Spleen (tissue), 13 donors: ENCODE measurements at places on chromosomes 4 and X.
A peak's percentile ranks its signal among the peaks of the same experiment; 100 is the strongest.

DNA sequence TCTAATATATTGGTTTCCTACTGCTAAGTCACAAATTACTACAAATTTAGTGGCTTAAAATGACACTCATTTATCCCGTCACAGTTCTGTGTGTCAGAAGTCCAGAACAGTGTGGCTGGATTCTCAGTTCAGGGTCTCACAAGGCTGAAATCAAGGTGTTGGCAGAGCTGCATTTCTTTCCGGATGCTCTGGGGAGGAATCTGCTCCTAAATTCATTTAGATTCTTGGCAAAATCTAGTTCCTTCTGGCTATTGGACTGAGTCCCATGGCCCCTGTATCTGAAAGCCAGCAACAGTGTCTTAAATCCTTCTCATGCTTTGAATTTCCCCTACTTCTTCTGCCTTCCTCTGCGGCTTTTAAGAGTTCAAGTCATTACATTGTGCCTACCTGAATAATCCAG lies 103.1 kb upstream of the BMP3 start:
- no peak for DNase-seq
- H3K4me1 ChIP-seq, result no peaks in the 10 kb centered on the region
- H3K4me3 ChIP-seq, result no peak overlapping the region
- H3K27ac ChIP-seq, result no peak overlapping the region
- no peaks in the 10 kb centered on the region for H3K36me3 ChIP-seq

DNA sequence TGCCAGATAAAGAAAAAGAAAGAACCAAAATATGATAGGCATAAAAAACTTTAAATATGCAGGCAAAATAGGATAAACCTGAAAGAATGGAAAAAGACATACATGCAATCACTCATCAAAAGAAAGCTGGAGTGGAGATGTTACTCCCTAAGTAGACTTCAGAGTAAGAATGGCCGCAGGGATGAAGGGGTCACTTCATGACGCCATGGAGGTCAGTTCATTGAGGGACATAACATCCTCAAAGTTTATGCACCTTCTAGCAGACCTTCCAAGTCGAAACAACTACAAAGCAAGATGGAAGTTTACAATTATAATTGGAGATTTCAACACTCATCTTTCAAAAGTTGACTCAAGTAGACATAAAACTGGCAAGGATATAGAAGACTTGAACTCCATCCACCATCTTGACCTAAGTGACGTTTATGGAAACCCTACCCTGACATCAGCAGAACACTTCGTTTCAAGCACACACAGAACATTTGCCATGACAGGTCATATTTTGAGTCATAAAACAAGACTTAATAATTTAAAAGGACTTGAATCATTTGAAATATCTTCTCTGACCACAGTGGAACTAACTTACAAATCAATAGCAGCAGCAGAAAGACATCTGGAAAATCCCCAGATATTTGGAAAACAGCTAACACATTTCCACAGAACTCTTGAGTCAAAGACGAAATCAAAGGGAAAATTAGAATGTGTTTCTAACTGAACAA lies 106.0 kb upstream of the LRPAP1 start:
- H3K27ac ChIP-seq, result peak overlapping the region; percentile 85
- DNase-seq, result peak; percentile 15
- H3K4me3 ChIP-seq, result no peak overlapping the region
- peaks cover 12% of the 10 kb centered on the region for H3K27me3 ChIP-seq
- H3K36me3 ChIP-seq, result no peaks in the 10 kb centered on the region

- no peak for DNase-seq
- no peak overlapping the region for H3K27ac ChIP-seq
- no peak overlapping the region for H3K4me3 ChIP-seq
- H3K36me3 ChIP-seq, result no peaks in the 10 kb centered on the region
- no peaks in the 10 kb centered on the region for H3K27me3 ChIP-seq
Measured at GRCh38 chr4:20264688-20265087, 13.0 kb downstream of the SLIT2 start.

DNA sequence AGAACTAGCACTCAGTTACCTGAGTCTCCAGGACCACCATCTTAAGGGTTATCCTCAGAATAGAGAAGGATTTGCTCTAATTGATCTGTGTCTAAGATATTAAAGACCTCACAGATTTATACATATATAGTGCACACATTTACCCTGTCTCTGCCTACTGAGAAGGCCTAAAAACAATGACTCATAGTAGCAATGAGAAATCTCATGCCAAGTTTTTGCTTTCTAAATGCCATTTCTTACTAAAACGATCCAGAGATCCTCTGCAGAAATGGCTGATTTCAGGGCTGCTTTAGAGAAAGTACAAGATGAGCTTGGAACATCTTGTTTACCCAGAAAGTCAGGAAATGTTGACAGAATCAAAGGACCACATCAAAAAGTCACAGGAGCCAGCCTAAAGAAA lies 79.1 kb upstream of the INPP4B start:
- H3K4me1 ChIP-seq, result no peaks in the 10 kb centered on the region
- H3K4me3 ChIP-seq, result no peak overlapping the region
- H3K27me3 ChIP-seq, result no peaks in the 10 kb centered on the region
- H3K27ac ChIP-seq, result no peak overlapping the region

GRCh38 chrX:153761863-153762262 lies 2.2 kb upstream of the PLXNB3 start:
- no peaks in the 10 kb centered on the region for H3K36me3 ChIP-seq
- H3K4me3 ChIP-seq, result no peak overlapping the region
- H3K27ac ChIP-seq, result no peak overlapping the region
- H3K4me1 ChIP-seq, result peaks cover 24% of the 10 kb centered on the region
- DNase-seq, result peak; percentile 50
- no peaks in the 10 kb centered on the region for H3K27me3 ChIP-seq

- peak overlapping the region; percentile 81 for H3K27ac ChIP-seq
- H3K4me3 ChIP-seq, result no peak overlapping the region
- DNase-seq, result peak; percentile 83
- H3K27me3 ChIP-seq, result no peaks in the 10 kb centered on the region
Measured at GRCh38 chrX:118528071-118528737, 32.6 kb downstream of the DOCK11 start.

DNA sequence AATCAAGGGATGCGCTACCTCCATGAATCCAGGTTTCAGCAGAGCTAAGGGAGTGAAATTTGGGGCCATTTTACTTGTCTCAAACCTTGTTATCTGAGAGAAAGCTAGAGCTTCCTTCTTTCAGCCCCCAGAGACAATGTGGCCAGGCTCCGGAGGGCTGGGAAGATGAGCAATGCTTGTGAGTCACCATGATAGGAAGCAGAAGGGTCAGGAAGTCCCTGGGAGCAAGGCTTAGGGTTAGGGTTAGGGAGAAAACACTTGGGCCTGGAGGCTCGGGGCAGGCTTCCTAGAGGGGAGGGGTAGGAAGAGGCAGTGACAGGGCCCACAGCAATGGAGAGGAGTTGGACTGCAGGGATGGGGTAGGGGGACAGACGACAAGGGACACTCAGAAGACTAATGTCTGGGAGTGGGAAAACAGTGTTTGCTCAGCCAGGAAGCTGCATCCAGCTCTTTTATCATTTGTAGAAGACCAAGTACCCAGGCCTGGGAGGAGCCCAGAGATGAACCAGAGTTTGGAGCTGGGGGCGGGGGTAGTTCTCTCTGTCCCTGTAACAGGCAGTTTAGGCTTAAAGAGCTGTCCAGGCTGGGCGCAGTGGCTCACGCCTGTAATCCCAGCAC lies 16.4 kb upstream of the PORCN start:
- H3K4me3 ChIP-seq, result no peak overlapping the region
- H3K4me1 ChIP-seq, result no peaks in the 10 kb centered on the region
- H3K27ac ChIP-seq, result no peak overlapping the region
- H3K27me3 ChIP-seq, result no peaks in the 10 kb centered on the region

DNA sequence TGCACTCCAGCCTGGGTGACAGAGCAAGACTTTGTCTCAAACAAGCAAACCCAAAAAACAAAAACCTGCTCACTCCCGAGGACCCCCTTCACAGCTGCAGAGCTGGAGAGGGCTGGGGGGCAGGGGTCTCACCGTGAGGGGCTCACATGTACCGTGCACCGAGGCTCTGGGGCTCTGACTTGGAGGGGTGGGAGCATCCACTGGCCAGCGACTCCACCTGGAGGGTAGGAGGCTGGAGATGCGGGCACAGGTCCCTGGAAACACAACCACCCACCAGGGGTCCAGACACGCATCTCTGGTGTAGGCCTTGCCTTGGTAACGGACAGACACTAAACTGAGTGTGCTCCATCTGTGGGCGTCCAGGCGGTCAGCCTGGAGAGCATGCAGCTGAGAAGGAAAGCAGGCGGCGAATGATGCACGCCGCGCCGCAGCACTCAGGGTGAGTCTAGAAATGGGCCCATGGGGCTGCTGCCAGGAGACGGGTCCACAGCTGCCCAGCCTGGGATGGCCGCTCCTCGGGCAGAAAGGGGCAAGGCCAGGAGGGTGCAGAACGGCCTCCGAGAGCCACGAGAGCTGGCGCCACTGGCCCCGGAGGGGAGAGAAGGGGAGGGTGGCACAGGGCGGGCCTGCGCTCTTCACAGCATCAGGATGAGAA lies 26.1 kb downstream of the PPP2R3B start:
- peaks cover 16% of the 10 kb centered on the region for H3K4me1 ChIP-seq
- no peaks in the 10 kb centered on the region for H3K27me3 ChIP-seq
- H3K4me3 ChIP-seq, result no peak overlapping the region
- peaks cover 21% of the 10 kb centered on the region for H3K36me3 ChIP-seq
- DNase-seq, result peak; percentile 64
- H3K27ac ChIP-seq, result no peak overlapping the region

- no peak overlapping the region for H3K4me3 ChIP-seq
- no peaks in the 10 kb centered on the region for H3K36me3 ChIP-seq
- no peak overlapping the region for H3K27ac ChIP-seq
- no peaks in the 10 kb centered on the region for H3K27me3 ChIP-seq
- DNase-seq, result peak; percentile 37
- H3K4me1 ChIP-seq, result no peaks in the 10 kb centered on the region
Measured at GRCh38 chr4:1593881-1594345, 90.2 kb downstream of the FAM53A start.

DNA sequence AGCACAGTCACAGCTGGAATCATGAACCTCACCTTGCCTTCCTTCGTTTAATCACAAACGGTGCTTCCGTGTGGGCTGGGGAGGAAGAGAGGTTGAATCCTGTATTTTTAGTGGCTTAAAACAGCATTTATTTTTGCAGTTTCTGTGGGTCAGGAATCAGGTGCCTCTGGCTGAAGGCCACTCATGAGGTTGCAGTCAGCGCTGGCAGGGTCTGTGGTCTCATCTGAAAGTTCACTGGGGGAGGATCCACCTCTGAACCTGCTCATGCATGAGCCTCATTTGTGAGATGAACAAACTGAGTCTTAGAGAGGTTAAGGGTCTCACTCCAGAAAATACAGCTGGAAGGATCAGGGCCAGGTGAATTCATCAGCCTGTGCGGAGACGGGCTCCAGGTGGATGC lies 17.1 kb upstream of the ABLIM2 start:
- H3K36me3 ChIP-seq, result no peaks in the 10 kb centered on the region
- no peak overlapping the region for H3K27ac ChIP-seq
- H3K4me3 ChIP-seq, result no peak overlapping the region
- DNase-seq, result no peak
- peaks cover 10% of the 10 kb centered on the region for H3K4me1 ChIP-seq
- H3K27me3 ChIP-seq, result no peaks in the 10 kb centered on the region

DNA sequence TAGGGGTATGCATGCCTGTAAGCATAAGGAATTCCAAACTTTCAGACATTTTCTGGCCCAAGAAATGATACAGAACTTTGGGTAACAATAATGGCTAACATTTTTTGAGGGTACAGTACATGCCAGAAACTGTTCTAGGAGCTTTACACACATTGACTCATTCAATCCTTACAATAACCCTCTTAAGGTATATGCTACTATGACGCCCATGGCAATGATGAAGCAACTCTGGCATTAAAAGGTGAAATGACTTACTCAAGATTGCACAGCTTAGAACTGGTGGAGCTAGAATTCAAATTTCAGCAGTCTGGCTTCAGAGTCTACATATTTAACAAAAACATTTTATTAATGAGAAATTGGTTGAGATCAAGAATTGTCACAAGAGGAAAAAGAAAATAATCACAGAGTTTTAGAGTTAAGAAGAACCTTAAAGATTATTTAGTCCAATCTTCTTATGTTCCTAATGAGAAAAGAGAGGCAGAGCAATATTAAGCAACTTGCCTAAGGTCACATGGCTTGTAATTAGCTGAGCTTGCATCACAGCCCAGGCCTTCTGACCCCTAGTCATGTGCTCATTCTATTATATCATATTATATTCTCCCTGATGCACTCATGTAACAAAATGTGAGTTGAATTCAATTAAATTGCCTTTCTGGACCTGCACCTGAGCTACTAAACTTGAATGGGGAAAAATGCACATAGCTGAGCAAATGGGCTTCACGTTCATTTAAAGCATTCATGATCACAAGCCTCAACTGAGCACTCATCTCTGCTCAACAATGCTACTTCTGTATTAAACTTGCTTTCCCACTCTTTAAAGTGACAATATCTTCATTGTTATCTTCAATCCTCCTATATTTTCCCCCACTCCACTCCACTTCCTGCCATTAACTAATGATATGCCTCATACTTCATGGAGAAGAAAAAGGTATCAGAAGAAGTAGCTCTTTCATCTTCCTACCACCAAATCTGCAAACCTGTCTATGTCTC lies 73.2 kb downstream of the ENOX2 start:
- no peak for DNase-seq
- H3K27me3 ChIP-seq, result no peaks in the 10 kb centered on the region
- no peak overlapping the region for H3K27ac ChIP-seq

GRCh38 chr4:28868841-28869240 lies 1851.3 kb upstream of the PCDH7 start:
- H3K4me1 ChIP-seq, result no peaks in the 10 kb centered on the region
- H3K4me3 ChIP-seq, result no peak overlapping the region
- no peaks in the 10 kb centered on the region for H3K36me3 ChIP-seq
- no peak overlapping the region for H3K27ac ChIP-seq

- no peak for DNase-seq
- no peaks in the 10 kb centered on the region for H3K36me3 ChIP-seq
- H3K27me3 ChIP-seq, result no peaks in the 10 kb centered on the region
- H3K4me3 ChIP-seq, result no peak overlapping the region
- H3K27ac ChIP-seq, result no peak overlapping the region
- H3K4me1 ChIP-seq, result no peaks in the 10 kb centered on the region
Measured at GRCh38 chrX:63967551-63967950, 182.5 kb upstream of the ARHGEF9 start.

- no peak overlapping the region for H3K27ac ChIP-seq
- H3K4me1 ChIP-seq, result no peaks in the 10 kb centered on the region
- H3K4me3 ChIP-seq, result no peak overlapping the region
- no peak for DNase-seq
Measured at GRCh38 chr4:115234405-115235093, 121.1 kb upstream of the NDST4 start.
